RPMI7951 (cell line): ENCODE measurements at places on chromosomes 11 and 22. TPM values are rescaled to one million over a fixed set of nuclear protein-coding genes. Genes with fewer than 3 reads are reported as not detected.

DNA sequence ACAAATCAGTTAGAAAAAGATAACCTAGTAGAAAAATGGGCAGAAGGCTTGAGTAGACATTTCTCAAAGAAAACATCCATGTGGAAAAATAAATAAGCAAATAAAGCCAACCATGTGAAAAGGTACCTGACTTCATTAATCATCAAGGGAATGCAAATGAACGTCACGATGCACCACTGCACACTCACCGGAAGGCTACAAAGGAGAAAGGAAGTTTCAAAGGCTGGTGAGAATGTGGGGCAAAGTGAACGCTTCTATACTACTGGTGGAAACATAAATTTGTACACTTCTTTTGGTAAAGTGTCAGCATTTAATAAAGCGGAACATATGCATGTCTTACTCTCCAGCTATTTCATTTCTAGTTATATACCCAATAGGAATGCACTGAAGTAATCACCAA, 166.8 kb downstream of the CSNK2A3 start:
- no peak for DNase-seq

DNA sequence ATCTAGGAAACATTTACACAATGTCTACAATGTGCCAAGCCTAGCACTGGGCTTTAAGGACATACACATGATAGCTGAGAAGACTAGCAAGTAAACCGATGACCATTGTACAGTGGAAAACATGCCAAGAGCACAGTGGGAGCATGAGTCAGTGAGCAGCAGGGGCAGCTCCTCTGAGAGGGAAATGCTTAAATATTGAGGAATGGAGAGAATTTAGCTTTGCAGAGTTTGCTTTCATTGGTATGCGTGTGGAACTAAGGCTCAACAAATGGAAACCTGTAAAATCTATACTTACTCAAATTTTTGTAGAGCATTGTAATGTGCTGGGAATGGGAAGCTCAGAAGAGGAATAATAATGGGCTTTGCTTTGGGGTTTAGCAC, 282.3 kb downstream of the ST3GAL4 start:
- peak; percentile 71 for DNase-seq

- peak; percentile 51 for DNase-seq
These were observed 123.8 kb downstream of the DDX10 start for GRCh38 chr11:108788565-108789199.

DNA sequence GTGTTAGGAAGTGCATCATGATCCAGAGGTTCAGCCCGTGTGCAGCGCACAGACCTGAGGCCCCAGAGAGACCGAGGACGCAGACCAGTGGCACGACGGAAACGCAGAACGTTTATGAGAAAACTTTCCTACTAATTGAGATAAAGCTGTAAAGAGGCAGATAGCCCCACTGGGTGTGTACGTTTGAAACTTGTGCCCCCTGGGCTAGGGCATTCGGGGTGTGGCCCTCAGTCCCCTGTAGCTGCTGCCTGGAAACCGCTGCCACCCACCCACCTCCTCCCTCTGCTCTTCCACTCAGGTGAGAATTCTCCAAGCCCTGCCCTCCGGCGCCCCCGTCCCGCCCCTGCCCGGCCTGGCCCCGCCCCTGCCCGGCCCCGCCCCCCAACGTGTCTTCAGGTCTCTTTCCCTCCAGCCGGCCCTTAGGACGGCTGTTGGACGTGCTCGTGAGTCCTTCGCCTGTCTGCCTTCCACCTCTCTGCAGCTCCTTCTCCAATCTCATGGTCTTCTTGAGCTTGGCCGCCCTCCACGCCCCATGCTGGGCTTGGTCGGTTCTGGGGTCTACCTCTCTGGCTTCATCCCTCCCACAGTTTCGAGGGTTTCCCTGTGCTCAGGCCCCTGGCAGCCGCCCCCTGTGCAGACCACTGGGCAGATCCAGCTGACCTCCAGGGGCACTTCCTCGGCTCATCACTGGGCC, 12.1 kb downstream of the MAPK8IP2 start:
- no peak for DNase-seq

GRCh38 chr22:46019351-46019750, 42.4 kb upstream of the WNT7B start:
- DNase-seq, result no peak

DNA sequence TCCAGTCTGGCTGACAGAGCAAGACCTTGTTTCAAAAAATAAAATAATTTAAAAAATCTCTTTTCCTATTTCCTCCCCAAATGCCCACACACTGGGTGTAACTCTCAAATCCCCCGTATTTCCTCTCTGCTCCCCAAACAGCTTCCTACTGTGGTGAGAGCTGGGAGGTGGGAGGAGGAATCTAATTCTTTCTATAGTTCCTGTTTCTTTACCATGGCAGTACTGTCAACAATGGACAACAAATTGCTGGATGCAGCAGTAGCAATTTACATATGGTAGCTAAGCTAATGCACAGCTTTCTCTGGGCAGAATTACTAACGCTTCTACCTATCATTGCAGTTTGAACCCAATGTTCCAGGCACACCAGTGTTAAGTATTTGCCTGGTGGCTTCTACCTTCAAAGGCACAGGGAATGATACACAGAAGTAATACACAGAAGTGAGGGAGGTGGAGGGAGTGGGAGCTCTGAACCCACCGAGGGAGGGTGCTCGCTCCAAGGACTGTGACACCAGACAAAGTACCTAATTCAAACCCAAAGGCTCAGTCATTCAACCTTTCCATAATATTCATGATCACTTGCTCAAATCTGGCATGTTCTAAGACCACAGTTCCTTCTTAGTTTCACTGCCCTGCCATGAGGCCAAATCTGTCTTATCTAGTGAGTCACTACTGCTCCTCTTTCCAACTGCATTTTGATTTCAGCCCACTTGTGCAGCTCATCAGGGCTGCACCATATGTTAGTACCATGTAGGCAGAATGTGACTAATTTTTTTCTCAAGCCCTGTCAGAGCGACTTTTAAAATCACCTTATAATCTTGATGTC, 37.9 kb downstream of the CELF1 start:
- DNase-seq, result peak; percentile 87

DNA sequence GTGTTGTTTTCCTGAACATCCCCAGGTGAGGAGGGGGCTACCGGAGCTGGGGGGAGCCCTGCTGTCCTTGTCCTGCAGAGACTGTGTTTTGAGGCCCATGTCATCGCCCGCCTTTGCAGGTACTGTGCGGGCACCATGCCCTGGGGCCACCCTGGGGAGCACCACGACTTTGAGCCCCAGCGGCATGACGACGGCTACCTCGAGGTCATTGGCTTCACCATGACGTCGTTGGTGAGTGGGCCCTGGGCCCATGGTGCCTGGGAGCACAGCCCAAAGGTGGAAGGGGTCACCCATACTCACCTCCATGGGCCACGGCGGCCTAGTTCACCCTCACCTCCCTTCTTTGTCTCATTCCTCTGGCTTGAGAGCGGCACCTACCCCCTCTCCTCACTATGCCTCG, 6.7 kb upstream of the MDK start:
- DNase-seq, result no peak

- no peak for DNase-seq
These were observed 123.8 kb downstream of the LARGE1 start for GRCh38 chr22:33796494-33796893.

DNA sequence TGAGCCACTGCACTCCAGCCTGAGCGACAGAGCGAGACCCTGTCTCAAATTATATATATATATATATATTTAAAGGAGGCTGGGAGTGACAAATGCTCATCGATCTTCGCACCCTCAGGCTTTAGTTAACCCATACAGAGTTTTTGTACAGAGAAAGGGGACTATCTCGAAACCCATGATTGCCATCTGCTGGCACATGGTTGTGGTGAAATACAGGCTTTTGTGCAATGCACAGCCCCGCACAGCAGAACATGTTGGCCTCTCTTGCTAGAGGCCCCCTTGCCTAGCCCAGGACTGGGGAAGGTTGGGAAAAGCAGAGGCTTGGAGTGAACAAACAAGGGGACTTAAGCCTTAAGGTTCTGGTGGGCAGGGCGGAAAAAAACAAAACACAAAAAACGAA, 3.6 kb downstream of the MYBPC3 start:
- DNase-seq, result peak; percentile 37

PARVG gene
- 0.48 and 0.78 TPM in 2 replicates for total RNA-seq

TPBGL gene
- total RNA-seq, result not detected in 2 replicates

UVRAG gene
- total RNA-seq, result 12.3 and 17.7 TPM in 2 replicates

C11orf68 gene
- total RNA-seq, result 31.1 and 37.5 TPM in 2 replicates

GVQW3 gene
- total RNA-seq, result 2.5 and 3.6 TPM in 2 replicates

C11orf87 gene
- total RNA-seq, result not detected in 2 replicates

ASCL2 gene
- not detected in 2 replicates for total RNA-seq

CATSPERZ gene
- total RNA-seq, result 0.68 and 1.7 TPM in 2 replicates

TNKS1BP1 gene
- 21.9 and 24.8 TPM in 2 replicates for total RNA-seq

PANX1 gene
- 40.6 and 42.9 TPM in 2 replicates for total RNA-seq
